ENCODE measurements at places on chromosomes 12 and 14.
A peak's percentile ranks its signal among the peaks of the same experiment; 100 is the strongest.

DNA sequence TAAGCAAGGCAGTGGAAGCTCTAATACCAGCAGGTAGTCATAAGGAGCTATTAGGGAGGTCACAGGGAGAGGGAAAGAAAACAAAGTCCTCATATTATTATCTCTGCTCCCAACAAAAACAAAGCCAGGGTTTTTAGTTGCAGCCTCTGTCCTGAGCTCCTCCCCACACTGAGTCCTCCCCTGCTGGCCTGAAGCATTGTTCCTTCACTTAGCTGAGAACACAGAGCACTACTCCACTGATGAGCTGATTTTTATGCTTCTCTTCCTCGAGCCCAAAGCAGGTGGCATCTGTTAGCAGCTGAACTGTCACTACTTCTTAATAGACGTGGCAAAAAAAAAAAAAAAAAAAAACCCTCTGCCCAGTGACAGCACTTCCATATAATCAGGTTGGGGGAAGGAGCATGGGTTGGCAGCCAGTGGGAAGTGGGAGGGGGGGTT lies 10.5 kb upstream of the STAC3 start:
- no peak for DNase-seq

DNA sequence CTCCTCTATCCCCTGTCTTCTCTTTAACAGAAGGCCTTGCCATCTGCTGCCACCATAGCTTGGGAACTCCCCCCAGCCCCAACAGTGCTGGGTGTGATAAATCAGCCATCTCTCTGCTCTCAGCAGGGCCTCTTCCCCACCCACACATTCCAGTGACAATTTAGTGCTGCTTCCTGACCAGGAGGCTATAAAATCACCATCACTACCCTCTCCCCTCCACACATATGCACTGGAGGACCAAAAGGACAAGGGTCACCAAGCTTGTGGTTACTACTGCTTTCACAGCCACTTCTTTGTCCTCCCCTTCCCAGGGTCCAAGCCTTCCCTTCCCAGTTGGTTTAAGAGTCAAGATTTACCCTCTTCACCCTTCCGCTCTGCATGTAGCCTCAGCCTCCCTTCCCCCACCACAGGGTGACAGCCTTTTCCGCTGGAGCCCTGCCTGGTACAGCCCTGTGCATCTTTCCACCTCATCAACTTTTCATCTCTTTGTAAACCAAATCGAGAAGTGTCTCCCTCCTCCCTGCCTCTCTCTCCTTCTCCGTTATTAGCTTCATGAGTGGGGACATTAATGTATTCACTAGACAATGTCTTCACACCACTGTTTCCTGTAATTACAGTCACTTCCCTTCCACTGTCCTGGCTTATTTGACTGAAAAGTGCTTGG lies 9.4 kb downstream of the PSMB5 start:
- DNase-seq = no peak

GRCh38 chr14:72629534-72629933 lies 264.4 kb downstream of the DPF3 start:
- no peak for DNase-seq

DNA sequence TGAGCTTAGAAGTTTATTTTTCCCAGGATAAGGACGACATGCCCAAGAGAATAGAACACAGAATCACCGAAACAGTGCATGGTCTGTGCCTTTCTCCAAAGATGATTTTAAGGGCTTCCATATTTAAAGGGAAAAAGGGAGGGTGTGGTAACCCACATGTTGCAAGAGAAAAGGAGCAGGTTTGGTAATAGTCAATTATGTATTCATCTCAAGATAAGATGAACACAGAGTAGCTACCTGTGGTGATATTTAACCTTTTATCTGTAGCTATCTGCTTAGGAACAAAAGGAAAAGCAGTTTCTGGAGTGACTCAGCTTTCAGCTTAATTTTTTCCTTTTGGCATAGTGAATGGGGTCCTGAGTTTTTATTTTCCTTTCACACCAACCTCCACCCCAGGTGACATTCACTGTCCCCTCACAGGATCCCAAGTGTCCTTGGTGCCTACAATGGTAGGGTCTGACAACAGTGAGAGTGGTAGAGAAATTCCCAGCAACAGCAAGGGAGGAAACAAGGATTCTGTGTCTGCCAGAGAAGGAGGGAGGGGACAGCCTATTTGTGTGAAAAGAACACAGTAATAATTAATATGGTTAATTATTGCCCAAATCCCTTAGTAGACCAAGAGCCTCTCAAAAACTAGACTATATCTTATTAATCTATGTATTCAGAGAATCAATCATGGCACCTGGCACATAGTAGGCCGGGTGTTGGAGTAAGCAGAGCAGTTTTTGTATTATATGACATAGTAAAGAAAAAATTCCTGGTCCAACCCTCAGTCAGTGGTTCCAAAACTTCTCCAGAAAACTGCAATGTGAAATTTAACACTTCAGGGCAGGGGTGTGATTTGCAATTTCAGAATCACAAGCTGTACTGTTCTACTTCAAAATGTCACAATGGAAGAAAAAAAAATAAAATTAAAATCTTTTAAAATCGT lies 154.5 kb downstream of the PHLDA1 start:
- no peak for DNase-seq

DNA sequence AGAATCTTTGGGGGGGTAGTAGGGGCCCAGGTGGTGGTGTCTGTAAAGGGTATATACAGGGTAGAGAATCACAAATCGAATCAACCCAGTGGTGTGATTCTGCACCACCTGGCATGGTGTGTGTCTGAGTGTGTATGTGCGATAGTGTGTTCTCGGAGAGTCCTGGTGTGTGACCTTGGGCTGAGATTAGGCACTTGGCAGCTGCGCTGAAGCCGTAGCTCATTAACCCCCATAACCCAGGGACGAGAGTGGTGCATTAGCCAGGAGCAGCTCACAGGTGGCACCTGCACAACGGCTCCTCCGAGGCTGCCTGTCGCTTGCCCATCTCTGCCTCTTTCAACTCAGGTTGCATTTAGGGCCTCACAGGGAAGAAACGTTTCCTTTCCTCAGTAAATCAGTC lies 15.6 kb upstream of the TESC start:
- DNase-seq = no peak

DNA sequence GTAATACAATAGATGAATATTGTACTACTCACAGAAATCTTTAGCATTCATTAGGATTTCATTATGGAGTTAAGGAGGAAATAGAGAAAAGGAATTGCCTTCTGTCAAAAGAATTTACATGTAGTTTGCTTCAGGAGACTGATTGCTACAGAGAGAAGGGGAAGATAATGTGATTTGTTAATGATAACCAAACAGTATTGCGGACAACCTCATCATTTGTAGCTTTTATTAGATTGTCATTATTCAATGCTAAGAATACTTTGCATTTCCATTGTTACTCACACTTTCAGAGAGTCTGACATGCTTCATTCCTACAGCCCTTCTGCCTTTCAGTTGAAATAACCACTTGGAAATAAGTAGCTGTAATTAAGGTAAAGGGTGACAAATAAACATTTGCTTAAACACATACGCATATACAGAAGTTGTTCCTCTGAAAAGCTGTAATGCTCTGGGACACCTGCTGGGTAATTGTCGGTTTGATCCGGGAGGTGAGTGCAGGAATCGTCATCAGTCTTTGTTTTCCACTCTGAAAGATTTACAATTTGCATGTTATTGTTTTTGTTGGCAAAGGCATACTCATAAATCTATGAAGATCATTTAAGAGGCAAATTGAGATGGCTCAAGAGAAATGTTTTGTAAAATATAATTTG lies 600.2 kb downstream of the TRHDE start:
- no peak for DNase-seq

DNA sequence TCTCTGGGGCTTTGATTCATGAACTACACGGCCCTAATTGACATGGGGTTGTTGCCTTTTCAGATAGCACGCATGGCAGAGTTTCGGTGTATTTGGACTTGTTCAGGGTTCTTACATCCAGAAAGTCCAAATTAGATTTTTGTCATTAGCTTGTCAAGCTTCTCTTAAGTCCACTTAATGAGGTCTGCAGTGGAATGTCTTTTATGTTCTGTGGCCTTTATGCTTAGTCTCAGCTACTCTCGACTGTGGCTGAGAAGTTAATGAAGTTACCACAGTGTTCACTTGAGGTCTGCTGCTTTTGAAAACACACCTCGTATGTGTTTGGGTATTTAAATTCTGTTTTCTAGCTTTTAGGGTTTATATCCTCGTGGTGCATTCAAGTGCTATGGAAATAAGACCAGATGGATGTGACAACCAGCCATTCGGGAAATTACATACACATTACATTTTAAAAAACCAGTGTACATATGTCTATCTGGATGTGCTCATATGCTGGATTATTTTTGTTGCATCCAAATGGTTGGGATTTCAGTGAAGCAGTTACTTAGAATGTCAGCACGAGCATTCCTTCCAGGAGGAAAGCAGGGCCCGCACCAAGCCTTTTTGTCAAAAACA lies 80.2 kb downstream of the RMST start:
- DNase-seq = no peak

DNA sequence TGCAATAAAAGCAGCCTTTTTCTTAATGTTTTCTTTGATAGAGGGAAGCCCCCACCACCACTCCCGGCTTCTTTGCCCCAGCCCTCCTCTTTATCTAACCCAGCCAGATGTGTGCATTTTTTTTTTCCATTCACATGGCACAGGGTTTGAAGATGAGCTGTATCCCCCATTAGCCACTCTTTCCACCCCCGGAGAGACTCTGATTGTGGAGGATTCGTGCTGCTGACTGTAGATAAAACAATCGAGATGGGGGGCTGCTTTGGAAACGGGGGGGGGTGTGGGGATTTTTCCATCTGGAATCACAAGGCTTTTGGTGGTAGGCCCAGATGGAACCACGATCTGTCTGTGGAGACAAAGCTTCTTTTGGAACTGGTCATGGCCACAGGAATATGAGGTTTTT lies 46.2 kb upstream of the VASH1 start:
- no peak for DNase-seq

DNA sequence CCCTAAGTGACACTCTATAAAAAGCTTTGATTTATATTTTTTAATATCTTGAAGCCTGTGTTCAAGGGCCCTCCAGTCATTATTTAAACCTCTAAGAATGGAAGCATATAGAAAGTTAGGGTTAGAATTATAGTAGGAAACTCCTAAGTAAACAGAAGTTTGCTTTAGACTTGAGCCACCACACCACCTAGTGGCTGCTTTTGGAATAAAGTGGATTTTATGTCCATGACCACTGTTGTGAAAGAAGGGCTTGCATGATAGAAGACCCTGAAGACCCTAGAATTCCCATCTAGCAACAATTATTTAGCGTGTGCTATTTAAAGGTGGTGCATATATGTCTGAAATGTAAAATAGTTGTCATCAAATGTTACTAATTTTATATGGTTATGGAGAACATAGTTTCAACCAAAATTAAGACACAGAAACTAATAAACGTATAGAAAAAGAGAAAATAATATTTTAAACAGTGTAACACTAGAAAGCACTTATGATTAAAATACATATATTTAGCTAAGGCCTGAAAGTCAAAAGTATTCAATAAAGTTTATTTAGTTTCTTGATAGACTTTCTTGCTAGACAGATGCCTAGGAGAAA lies 21.3 kb downstream of the LRRIQ1 start:
- DNase-seq = peak; percentile 8

DNA sequence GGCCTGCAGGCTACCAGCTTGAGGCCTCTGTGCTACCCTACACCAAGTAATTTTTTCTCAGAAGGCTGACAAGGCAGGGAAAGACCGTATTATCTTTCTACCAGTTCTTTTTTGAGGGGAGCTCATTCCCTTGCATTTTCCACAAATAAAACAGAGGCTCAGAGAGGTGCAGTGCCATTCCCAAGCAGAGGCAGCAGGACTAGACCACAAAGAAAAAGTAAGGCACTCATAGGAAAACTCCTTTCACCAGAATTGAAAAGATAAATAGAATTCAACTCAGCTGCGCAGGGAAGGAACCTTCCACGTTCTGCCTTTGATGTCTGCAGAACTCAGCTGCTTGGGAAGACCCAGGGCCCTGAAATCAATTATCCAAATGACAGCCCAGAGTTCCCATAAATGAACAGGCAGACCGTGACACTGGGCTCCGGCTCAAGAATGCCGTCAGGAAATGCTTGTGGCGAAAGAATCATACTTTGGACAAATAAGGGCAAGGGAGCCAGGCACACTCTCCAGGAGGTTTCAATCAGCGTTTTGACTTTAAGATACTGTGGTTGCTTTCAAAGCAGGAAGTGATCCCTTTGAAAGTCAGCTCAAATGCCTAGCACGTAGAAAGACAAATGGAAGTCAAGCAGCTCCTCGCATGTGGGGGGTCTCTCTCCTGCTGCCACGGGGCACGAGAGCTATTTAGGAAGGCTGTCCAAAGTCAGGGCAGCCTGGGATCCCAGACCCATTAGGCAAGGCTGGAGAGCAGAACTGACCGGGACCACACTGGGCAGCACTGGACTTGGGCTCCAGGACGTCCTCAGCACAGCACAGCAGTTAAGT lies 14.0 kb downstream of the KCTD10 start:
- no peak for DNase-seq

DNA sequence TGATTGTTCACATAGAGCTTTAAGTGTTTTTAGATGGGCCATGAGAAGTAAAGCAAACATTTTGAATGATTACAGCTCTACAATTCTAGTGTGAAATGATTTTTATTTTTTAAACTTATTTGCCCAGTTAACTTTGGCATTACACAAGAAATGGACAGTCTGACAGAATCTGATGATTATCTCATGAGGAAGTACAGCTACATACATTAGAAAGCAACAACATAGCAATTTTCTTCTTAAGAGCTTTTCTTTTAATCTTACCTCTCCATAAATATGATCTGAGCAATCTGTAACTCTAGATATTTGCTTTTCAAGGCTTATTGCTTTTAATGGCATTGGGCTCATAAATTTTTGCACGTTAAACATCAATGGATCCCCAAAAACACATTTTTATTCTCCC lies 26.5 kb upstream of the PPP1R12A start:
- DNase-seq = no peak

GRCh38 chr12:105523164-105524057 lies 192.9 kb downstream of the C12orf75 start:
- no peak for DNase-seq

DNA sequence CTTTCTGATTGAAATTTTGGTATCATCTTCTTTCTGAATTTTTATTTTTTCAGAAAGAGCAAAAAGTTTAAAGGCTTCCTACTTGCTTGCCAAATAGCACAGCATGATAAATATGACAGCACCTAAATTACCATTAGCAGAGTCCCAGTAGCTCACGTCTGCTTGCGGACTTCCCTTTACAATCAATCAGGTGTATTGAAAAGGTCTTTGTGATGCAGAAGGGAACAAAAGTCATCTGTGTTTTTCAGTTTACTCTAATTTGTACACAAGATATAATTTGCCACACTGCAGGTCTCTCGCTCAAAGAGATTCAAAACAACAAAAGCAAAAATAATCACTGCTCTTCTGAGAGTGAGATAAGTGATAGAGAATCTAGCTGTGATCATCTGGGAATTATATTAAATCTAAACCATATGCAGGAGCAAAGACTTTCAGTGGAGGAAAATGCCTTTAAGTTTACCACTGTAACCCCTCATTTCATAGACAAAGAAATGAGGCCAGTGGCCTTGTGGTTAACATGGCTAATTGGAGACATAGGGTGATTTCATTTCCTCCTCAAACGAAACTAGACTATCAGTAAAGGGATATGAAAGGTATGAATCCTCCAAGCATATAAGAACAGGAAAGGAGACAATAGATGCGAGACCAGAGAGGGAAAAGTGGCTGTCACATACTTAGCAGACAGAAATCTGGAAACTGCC lies 240.8 kb upstream of the TMPO start:
- no peak for DNase-seq

GRCh38 chr12:75750716-75751306 lies 239.4 kb upstream of the KRR1 start:
- DNase-seq = no peak
